Right lung (tissue), 10 donors: ENCODE measurements at places on chromosomes 12 and 14. TPM values are rescaled to one million over a fixed set of nuclear protein-coding genes. Genes with fewer than 3 reads are reported as not detected.

The CBLN3 gene
- 3.6 TPM for polyA plus RNA-seq

The PPM1H gene
- 13.0 TPM for polyA plus RNA-seq

- DNase-seq: no peak
Measured at GRCh38 chr12:92047393-92047826, 98.2 kb downstream of the BTG1 start.

DNA sequence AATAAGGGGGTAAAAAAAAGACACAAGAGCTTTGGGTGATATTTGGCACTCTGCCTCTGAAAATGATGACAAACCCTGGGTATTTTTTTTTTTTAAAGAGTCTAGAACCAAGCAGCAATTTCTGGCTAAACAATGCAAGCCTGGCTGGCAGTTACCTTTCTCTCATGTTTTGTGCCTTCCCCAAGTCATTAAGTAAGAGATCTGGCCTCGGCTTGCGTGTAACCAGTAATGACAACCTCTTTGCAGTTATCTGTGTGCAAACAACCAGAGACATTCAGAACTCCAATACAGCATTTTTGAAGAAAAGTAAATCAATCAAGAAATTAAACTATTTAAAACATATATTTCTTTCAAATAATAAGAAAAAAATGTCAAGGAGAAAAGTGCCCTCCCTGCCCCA is 167.5 kb downstream of the KCNC2 start:
- DNase-seq: no peak

DNA sequence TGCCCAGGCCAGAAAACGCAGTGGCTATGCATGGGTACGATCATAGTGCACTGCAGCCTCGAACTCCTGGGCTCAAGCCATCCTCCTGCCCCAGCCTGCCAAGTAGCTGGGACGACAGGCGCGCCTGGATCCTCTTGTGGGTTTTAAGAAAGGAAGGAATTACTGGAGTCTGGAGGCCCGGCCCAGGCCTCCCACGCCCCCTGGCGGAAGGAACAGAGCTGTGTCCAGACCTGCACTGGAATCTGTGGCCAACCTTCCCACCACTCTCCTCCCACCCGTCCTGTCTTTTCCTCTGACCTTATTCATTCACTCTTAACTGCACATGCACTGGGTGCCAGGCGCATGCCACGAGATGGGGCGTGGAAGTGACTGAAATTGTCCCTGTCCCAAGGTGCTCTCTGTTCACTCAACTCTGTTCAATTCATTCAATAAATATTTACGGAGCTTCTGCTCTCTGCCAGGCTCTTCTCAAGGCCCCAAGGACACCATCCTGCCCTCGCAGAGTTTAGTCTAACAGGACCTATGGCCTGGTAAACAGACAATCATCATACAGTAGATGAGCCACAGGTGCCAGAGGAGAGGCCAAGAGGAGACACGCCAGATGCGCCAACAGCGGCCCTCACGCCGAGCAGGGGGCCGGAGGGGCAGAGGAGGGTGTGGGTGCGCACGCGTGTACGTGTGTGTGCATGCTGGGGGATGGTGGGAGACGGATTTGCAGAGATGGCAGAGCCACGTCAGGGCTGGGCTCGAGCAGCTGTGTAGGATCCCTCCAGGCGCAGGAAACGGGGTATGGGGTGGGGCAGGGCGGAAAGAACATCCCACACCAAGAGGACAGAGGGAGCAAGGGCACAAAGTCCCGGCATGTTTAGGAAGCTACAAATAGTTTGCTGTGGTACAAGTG is 13.7 kb upstream of the TMEM106C start:
- peak; percentile 55 for DNase-seq
